ENCODE measurements at places on chromosomes 1 and 21.

DNA sequence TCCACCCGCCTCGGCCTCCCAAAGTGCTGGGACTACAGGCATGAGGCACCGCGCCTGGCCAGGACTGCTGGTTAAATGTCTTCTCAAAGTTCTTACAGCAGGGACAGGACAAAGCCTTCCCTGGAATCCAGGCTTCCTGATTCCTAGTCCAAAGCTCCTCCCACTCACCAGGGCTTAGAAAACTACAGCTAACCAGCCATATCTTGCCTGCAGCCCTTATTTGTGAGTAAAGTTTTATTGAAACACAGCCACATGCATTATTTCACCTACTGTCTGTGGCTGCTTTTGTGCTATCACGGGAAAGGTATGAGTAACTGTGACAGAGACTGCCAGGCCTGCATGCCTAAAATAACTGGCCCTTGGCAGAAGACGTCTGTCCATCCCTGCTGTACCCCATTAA, 24.4 kb downstream of the TMCO4 start:
- DNase-seq: no peak

- no peak for DNase-seq
These were observed 2.2 kb downstream of the CYB5R1 start for GRCh38 chr1:202964791-202965410.

GRCh38 chr1:47351305-47351704, 17.7 kb downstream of the CMPK1 start:
- DNase-seq: no peak

- DNase-seq: no peak
These were observed 23.2 kb downstream of the SLC27A3 start for GRCh38 chr1:153798468-153798780.
